MV-4-11 (cell line): ENCODE measurements at places on chromosomes 2 and 18.

GRCh38 chr18:77119101-77119850 lies 13.3 kb downstream of the MBP start:
- no peak for DNase-seq

- no peak for DNase-seq
Observed at GRCh38 chr18:2612996-2613395, 41.6 kb downstream of the NDC80 start.

DNA sequence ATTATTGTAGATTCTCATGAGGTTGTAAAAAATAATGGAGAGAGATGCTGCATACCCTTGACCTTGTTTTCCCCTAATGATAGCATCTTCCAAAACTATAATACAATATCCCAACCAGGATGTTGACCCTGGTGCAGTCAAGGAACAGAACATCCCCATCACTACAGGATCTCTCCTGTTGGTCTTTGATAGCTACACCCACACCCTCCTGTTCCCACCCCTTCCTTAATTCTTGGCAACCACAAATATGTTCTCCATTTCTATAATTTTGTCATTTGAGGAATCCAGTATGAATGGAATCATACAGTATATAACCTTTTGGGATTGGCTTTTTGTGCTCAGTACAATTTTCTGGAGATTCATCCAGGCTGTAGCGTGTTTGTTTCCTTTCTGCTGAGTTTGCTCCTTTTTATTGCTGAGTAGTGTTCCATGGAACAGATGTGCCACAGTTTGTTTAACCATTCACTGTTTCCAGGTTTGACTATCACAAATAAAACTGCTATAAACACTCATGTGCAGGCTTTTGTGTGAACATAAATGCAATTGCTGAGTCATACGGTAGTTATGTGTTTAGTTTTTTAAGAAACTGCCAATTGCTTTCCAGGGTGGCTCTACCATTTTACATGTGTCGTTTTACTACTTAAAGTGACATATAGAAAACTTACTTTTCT lies 22.2 kb downstream of the MCFD2 start:
- no peak for DNase-seq

DNA sequence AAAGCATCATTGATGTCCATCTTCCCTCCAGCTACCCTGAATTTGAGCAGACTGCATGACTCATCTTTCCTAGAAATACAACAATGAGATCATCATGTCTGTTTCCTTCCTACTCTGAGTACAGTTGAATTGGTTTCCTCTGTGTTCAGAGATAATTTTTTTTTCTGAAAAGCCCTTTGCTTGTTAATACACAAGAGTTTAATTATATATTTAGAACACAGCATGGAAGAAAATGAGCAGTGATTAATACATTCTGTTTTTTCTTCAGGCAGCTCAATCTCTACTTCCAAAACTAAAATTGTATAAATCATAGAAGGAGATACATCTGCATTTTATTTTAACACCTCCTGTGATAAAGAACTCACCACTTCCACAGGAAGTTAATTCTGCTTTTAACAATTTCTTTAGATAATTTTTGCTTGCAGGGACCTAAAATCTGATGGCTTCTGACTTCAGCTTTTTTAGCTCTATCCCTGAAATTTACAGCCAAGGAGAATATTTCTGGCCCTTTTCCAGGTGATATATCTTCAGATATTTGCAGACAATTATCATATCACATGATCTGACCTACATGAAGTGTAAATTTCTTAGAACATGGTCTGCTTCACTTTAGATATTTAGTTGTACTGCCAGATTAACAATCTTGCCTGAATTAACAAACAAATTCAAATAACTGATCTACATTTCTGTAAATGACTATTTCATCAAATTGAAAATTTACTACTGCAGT lies 249.0 kb downstream of the TRIB2 start:
- peak; percentile 76 for DNase-seq

DNA sequence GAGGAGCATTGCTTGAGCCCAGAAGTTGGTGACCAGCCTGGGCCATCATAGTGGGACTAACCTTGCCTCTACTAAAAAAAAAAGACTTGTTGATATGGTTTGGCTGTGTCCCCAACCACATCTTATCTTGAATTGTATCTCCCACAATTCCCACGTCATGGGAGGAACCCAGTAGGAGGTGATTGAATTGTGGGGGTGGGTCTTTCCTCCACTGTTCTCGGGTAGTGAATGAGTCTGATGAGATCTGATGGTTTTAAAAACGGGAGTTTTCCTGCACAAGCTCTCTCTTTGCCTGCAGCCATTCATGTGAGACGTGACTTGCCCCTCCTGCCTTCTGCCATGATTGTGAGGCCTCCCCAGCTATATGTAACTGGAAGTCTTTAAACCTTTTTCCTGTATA lies 47.0 kb downstream of the PROC start:
- DNase-seq, result no peak

DNA sequence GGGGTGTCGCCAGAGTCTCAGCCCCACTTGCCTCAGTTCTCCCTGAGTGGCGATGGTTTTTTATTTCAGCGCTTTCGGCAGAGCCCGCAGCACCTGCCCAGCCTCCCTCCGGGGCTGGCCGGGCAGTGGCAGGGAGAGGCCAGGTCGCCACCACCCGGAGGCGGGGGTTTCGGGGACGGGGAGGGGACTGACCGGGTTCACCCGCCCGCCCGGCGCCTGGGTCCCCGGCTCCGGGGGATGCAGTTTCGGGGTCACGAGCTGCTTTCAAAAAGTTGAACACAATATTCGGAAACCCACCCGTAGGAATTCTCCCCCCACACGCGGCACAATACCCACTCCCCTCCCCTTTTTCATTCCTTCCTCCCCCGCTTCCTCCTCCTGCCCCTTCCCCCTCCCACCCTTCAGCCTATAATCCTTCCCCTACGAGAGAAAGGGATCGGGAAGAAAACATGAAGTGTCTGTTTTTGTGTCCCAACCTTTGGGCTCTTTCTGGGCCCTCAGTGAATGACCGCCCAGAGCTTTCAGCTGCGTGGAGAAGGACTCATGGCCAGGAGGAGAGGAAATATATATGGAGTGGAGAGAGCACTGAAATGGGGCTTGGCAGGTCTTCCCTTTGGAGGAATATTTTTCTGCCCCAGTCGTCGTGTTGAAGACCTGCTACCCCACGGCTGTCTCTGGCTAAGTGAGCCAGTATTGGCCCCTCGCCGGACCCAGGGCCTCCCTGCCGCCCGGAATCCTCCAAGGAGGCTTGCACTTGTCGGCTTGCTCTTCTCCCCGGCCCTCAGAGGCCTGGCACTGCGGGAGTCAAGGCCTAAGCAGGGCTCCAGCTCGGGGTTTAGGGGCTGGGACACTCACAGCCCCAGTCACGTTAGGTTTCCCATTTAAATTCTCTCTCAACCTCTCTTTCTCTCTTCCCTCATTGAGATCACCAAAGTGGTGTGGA lies 2.1 kb upstream of the SIX3 start:
- DNase-seq, result no peak

- DNase-seq, result no peak
Observed at GRCh38 chr2:105804266-105804665, 59.6 kb downstream of the NCK2 start.

GRCh38 chr18:59387687-59388565 lies 28.9 kb upstream of the LMAN1 start:
- no peak for DNase-seq

GRCh38 chr2:141959016-141959415 lies 171.8 kb downstream of the LRP1B start:
- DNase-seq, result no peak

DNA sequence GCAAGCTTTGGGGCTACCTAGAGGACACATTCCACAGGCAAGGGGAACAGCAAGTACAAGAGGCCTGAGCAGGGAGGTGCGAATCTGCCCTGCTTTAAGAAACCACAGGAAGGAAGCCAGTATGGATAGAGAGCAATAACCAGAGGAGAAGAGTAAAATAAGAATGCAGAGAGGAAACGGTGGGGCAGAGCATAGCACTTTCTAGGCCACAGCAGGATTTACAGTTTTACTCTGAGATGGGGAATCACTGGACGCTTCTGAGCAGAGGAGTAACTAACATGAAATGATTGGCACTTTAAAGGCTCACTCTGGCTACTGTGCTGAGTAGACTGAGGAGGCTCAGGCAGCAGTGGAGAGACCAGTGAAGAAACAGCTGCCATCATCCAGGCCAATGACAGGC lies 23.8 kb downstream of the AAK1 start:
- DNase-seq, result peak; percentile 74

DNA sequence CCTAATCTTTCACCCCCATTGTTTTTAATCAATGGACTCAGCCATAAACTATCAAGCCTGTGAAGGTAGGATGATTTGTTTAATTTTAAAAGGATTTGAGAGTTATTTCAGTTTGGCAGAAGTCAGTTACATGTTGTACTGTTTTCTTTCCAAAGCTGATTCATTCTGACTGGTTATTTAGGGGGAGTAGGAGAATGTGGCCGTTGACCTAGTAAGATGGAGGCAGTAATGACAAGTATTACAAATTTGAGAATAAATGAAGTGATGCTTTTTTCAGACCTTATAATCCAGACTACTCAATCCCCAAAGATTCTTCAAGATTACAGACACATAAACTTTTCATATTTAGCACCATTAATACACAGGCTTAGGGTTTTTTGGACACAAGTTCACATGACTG lies 4.3 kb downstream of the EPHA4 start:
- DNase-seq, result no peak

- no peak for DNase-seq
Observed at GRCh38 chr2:168030862-168031624, 216.4 kb downstream of the STK39 start.

DNA sequence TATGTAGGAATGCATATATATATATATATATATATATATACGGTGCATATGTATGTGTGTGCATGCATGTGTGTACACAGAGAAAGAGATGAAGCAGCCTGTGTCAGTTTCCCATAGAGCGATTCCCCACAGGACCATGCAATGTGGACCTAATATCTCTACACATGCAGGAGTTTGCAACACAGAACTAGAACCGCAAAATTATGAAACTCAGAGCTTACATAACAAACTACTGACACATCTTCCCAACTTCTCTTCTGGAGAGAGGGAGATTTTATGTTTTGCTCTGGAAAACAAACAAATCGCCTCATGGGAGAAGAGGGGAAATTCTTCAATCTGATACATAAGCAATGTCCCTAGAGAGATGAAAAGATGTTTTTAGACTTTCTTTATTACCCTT lies 377.2 kb downstream of the LRATD1 start:
- DNase-seq, result peak; percentile 52

GRCh38 chr18:60893355-60894097 lies 439.7 kb upstream of the CDH20 start:
- DNase-seq, result no peak

GRCh38 chr2:196242131-196242620 lies 70.8 kb upstream of the STK17B start:
- DNase-seq, result peak; percentile 100

DNA sequence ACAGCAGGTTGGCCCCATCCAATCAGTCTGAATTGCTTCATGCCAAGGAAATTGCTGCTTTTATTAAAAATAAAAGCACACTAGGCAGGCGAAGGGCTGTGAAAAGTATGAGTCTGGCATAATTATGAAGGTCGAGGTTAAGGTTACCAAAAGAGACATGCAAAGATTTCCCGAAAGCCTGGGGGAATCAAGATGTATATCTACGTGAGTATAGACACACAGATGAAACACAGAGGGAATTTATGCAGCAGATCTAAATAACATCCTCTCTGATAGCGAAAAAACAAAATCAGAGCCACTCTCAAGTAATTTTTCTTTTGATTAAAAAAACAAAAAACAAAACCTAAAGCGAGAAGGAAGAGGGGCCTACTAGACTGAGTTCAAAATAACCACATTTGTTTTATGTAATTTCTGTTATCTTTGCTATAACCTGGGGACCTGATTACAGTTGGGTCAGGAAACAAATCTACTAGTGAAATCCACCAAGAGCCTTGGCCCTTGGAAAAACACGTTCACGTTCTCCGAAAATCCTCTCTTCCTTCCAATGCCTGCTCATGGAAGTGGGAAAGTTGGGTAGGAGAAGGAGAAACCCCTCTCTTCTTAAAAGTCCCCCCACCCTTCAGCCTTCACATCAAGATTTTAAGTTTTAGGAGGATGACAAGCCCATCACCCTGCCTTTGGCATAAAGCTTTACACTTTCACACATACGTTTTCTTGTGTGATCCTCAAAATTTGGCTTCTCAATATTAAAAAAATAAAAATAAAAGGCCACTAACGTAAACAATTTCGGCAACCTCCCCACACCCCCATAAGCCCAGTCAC lies 1.4 kb downstream of the AAK1 start:
- DNase-seq, result no peak

DNA sequence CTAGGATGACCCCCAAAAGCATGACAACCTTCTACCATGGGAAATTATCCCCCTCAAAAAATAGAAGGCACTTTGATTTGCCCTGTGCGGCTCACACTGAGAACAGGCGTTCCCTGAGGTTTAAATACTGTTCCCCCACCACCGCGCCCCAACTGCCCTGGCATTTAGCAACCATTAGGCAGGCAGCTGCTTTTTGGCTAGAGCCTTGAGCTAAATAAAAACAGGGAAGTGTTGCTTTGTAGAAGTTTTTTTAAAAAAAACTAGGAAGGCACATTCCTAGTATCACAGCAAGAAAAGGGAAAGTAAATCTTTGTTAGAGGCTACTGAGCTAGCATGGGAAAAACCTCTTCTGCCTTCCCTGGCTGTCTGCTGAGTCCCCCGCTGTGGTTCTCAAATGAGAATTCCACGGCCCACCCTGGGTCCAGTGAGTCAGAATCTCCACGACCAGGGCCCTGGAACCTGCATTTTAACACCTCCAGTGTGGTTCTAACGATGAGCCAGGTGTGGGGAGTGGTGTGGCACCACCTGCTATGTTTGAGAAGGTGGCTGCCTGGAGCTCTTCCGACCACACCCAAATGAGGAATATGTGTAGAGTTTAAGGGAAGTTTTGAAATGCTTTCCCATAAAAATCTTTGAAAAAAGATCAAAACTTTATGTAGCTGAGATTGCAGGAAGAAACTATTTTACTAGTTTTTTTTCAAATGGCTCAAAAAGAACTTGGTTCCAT lies 66.4 kb downstream of the VIT start:
- peak; percentile 18 for DNase-seq
